ENCODE measurements at places on chromosomes 2 and 18.

DNA sequence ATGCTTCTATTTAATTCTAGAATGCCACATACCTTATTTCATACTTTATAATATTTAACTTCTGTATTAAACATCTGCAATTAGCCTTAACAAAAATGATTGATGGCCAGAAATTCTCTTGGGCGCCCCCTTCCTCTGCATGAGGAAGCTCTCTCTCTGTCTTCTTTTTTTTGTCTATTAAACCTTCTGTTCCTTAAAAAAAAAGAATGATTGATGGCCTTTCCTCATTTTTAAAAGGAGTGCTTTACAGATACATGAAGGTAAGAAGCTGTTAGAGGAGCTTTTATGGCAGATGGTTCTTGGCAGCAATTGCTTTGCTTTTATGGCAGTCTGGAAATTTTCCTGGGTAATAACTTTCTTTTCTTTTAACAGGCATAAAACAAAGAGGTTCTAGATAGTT, 526.9 kb downstream of the SLC4A3 start:
- DNase-seq: no peak

GRCh38 chr2:191166756-191167445, 16.1 kb upstream of the STAT4 start:
- no peak for DNase-seq

DNA sequence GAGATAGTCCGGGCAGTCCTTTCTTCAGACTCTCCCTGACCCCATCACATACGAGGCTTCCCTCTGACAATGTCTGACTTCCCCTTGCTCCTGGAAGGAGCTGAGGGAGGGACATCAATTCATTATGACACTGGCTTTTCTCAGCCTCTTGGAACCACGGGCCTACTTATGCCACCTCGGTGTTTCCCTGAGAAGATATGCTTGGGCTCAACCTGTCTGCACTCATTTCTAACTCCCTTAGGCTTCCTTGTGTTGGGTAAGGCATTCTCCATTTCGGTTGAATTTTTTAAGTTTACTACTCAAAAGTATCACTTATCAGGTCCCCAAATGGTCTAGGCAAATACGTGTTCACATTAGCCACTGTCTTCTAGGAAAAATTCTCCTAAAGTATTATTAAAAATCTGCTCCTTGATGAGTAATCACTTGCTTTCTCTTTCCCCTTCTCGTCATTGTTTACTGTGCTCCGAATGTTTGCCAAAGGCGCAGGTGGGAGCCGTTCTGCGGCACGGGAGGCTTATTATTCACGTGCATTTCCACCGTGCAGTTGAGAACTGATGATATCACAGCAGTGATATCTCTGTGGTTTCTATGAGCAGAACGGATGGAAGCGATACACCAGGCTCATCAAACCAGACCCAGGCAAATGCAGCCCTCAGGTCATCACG, 33.1 kb downstream of the ARL4C start:
- no peak for DNase-seq

DNA sequence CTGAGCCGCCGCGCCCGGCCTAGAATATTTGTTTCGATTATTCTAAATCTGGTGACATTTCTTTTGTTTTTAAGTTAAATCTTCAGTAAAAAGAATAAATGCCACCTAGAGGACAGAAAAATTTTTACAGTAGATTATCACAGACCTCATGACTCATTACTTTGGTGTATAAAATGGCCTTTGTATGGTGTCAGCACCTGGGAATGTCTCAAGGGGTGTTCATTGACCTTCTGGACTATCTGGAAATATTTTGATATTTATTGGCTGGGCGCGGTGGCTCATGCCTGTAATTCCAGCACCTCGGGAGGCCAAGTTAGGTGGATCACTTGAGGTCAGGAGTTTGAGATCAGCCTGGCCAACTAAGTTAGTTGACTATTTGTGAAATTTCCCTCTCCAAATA, 30.3 kb upstream of the SLC30A6 start:
- peak; percentile 79 for DNase-seq

- no peak for DNase-seq
Measured at GRCh38 chr2:71462641-71463341, 9.4 kb downstream of the DYSF start.

GRCh38 chr18:2893676-2894075, 46.9 kb downstream of the EMILIN2 start:
- no peak for DNase-seq

GRCh38 chr2:7405861-7406715, 488.9 kb downstream of the RNF144A start:
- DNase-seq: no peak

DNA sequence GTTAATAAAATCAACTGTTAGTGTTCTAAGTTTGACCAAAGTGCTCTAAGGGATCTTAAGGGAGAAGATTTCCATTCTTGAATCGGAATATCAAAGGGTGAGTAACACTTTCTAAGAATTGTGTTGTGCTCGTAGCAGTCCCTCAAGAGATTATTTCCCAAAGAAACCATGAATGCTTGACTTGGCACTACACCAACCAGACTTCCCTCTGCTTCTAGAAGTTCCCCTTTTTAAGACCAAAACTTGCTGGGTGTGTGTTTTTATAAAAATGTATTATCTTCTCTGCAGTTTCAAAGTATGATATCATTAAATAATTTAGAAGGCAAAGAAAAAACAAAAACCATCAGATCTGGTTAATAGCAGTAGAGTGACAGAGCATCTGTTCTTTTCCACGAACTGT, 522.0 kb upstream of the FAM98A start:
- no peak for DNase-seq

DNA sequence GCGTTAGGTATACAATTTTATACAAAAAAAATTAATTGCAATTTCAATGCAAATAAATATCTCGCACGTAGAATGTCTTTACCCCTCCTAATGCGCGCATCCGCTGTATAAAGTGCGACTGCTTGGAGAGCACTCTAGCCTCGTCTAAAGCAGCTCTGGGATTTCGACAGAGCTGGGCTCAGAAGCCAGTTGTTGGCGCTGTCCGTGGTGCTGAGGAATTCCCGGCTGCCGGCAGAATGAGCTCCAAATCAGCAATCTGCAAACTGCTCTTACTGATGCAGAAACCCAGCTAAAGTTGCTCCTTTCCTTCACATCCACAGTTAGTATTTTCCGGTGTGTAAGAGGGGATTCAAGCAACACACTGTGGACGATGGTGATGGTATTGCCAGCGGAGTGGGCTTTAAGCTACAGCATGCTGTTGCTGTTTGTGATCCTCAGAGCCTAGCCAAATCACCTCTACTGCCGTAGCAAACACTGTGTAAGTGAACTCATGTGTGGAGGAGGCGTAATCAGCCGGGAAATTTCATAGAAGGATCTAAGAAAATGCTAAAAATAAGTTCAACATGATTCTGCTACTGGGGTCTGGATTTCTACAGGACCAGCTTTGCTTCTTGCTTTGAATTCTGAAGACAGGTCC, at the start of gene VWC2L:
VWC2L (plus strand) TSS at position 137 of the 637 bp plus-strand sequence. CDS start 3,140 bp downstream, outside the sequence.
- DNase-seq: peak; percentile 22

GRCh38 chr2:65072181-65072970, 16.2 kb downstream of the CEP68 start:
- DNase-seq: no peak

GRCh38 chr2:109715313-109715805, 78.7 kb upstream of the RGPD5 start:
- DNase-seq: no peak

DNA sequence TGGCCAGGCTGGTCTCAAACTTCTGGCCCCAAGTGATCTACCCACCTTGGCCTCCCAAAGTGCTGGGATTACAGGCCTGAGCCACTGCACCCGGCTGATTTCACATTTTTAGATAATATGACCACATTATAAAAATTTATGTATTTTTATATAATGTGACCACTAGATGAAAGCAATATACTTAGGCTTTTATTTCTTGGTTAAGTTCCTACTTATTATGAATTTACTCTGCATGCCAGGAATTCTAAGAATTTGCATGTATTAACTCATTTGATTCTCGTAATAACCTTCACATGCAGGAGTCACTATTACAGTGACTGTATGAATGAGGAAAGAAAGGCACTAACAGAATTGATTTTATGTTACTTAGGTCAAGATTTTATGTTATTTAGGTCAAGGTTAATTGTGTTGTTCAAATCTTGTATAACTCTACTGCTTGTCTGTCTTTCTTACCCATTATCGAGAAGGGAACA, 25.6 kb upstream of the CASP8 start:
- no peak for DNase-seq

GRCh38 chr18:23703057-23703986, 14.1 kb downstream of the LAMA3 start:
- peak; percentile 71 for DNase-seq

DNA sequence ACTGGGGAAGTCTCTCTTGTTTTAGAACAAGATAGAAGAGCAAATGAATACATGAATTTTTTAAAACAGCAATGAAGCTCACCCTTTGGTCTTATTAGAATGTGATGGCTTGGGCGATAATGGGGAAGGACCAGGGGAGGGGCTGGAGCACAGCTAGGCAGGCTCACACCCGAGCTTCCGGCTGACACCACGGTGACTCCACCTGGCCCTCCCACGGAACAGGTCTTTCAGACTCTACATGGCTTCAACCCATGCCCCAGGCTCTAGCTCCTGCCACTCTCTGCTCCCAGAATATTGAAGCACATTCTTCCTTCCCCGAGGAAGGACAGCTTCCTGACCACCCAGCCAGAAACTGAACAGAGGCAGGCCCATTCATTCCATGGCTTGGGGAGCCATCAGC, 127.5 kb upstream of the AGAP1 start:
- DNase-seq: no peak

GRCh38 chr18:13218368-13218991, at the start of gene LDLRAD4:
LDLRAD4 (plus strand) TSS chr18:13218760.
- no peak for DNase-seq

- no peak for DNase-seq
Measured at GRCh38 chr2:240603846-240604245, 17.3 kb downstream of the CAPN10 start.

GRCh38 chr2:152452256-152452973, 117.4 kb downstream of the FMNL2 start:
- no peak for DNase-seq

GRCh38 chr2:235922839-235923238, 245.3 kb downstream of the GBX2 start:
- no peak for DNase-seq

- DNase-seq: no peak
Measured at GRCh38 chr2:65420712-65421431, 11.5 kb downstream of the SPRED2 start.

GRCh38 chr2:235146206-235146605, 194.4 kb downstream of the SH3BP4 start:
- no peak for DNase-seq

DNA sequence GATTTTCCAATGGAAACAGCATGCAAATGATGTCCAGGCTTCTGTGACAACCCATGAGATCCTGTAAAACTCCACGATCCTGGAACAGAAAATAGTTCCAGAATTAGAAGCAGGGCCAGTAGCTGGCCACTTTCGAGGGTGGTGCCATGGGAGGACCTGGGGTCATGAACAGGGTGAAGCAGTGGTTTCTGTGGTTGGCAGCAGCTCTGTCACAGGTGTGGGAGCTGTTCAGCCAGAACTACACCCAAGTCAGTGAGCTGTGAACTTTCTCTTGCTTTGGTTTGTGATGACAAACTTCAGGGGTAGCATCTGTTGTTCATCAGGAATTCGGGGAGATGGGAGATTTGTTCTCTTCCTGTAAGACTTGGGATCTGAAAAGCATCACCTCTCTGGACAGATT, 314.4 kb upstream of the NT5C1B start:
- DNase-seq: no peak

DNA sequence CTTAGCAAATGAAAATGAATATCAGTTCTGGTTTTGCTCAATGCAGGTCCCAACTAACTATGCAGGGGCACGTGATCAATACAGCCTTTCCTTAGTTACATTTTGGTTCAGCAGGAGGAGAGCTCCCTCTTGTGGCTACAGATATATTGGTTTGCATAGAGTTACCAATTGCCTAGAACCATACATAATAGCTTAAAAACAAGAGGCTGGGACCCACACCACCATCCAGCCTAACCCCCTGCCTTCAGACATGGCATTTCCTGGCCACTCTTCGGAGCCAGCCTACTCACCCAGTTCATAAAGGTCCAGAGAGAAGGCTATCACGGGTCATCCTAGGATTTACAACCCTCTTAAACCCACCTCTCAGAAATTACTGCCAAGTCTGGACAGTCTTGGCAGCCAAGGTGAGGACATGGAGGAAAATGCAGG, 10.5 kb downstream of the CCDC93 start:
- peak; percentile 65 for DNase-seq

DNA sequence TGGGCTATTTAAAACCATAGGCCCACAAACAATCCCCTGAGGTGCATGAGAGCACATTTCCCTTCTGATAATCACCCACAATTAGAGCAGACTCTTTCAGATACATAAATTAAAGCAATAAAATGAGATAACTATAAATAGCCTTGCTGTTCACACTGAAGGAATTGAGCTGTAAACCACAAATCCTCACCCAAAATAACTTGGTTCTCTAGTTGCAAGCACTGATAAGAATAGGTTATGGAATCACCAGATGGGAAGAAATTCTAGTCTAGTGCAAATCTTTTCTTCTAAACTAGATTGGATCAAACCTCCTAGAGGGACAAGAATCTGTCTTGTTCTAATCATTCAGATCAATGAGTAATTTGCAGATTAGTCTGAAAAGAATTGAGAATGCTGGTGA, 64.6 kb downstream of the NAB1 start:
- no peak for DNase-seq

- no peak for DNase-seq
Measured at GRCh38 chr18:50819027-50819727, 639 bp downstream of the MRO start.

- no peak for DNase-seq
Measured at GRCh38 chr2:168889635-168890005, 610 bp downstream of the SPC25 start.

- no peak for DNase-seq
Measured at GRCh38 chr2:189163889-189164288, 15.7 kb downstream of the COL5A2 start.

- DNase-seq: peak; percentile 4
Measured at GRCh38 chr2:207202645-207203044, 36.9 kb upstream of the KLF7 start.

DNA sequence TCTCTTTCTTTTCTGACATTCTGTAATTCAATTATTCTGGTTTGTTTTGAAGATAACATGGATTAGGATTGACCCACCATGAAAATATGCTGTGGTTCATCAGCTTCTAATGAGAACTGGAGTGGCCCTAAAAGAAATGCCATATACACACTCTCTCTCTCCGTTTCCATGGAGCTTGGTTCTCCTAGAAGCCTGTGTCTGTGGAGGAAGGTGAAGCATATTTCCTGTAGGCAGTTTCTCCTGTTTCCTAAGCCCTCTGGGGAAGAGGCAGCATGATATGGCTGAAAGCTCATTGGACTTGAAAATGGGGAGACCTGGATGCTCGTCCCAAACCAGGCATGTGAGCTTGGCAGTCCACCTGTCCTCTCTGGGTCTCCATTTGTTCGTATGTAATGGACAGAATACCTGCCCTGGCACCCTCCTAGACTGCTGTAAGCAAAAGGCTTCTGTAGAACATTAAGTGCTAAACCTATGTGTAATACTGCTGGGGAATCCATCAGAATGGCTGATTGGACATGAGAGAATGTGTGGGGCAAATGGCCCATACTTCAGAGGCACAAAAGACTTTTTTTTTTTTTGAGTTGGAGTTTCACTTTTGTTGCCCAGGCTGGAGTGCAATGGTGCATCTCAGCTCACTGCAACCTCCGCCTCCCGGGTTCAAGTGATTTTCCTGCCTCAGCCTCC, 75.3 kb upstream of the PPP1CB start:
- no peak for DNase-seq

Measured in HCT116 (cell line).